ENCODE measurements at places on chromosomes 5 and 9.

- DNase-seq = no peak
Observed at GRCh38 chr5:170360709-170361108, 28.5 kb downstream of the KCNMB1 start.

GRCh38 chr5:169635936-169636335 lies 1.1 kb upstream of the DOCK2 start:
- no peak for DNase-seq

DNA sequence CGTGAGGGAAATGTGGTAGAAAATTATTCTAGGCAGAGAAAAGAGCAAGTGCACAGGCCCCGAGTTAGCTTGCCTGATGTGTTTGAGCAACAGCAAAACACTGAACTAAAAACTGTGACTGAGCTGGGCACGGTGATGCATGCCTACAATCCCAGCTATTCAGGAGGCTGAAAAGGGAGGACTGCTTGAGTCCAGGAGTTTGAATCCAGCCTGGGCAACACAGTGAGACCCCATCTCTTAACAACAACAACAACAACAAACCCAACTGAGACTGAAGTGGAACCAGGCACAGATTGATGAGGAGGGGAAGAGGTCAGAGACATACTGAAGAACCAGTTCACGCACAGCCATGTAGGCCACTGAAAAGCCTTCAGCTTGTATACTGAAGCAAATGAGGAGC lies 42.5 kb downstream of the SCAI start:
- no peak for DNase-seq

DNA sequence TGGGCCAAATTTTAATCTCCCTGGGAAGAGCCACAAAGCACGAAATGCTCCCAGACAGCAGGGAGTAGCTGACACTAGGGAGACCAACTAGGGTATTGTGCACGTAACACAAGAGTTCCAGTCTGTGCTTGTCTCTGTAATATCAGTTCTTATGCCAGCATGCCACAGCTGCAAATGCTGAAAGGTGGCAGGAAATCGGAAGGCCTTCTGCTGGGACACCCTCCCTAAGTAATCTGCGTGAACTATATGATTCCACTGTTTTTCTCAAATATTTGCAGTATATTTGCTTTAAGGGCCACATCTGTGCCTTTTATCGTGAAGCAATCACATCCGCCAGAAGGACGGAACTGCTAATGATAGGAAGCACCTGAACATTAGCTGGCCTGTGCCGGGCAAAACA lies 12.6 kb downstream of the VLDLR start:
- DNase-seq = no peak

DNA sequence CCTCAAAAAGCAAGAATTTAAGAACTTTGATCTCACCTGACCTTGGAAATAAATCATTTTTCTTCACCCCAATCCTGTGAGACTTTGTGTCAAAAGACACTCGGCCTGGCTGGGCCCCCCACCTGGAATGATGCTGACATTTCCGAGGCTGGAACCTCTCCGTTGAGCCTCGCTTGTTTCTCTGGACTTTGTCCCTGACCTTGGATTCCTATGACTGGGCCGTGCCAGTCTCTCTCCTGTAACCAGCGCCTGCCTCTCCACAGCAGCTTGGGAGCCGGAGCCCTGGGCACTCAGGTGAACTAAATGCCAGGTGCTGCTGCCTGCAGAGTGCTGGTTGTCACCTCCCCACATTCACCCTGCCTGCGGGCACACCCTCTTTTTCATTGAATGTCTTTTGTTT lies 62.7 kb downstream of the RETREG1 start:
- DNase-seq = no peak

Data from T-helper 2 cell treated with Interferon-gamma antibody and Interleukin-4, amounts not matched to agents 5 μg/mL and 100 μg/mL, for 36 hours (primary cell).